Heart left ventricle (tissue), 16 donors: ENCODE measurements at places on chromosomes 13 and 19. TPM values are rescaled to one million over a fixed set of nuclear protein-coding genes. Genes with fewer than 3 reads are reported as not detected.

DNA sequence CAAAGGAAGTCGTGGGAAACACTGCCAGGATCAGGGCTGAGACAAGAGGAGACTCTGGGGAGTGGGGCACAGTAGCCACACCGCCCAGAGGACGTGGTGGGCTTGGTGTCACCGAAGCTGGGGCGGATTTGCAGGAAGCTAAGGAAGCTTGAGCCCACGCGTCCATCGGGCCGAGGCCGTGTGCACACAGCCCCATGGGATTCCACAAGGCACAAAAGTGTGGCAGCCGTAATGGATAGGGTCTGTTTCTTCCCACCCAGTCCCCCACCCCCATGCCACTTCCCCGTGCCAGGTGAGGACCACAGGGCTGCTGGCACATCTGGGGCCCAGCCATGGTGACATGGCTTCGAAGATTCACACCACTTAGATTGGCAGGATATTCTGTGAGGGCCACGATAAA, 153.2 kb upstream of the SPACA7 start:
- no peaks in the 10 kb centered on the region for H3K4me1 ChIP-seq
- H3K27me3 ChIP-seq, result peaks cover 4% of the 10 kb centered on the region
- no peak for DNase-seq
- no peak overlapping the region for H3K4me3 ChIP-seq

- H3K36me3 ChIP-seq, result no peaks in the 10 kb centered on the region
- no peak for DNase-seq
- H3K4me1 ChIP-seq, result no peaks in the 10 kb centered on the region
- no peak overlapping the region for H3K4me3 ChIP-seq
- no peaks in the 10 kb centered on the region for H3K27me3 ChIP-seq
These were observed 11.2 kb downstream of the KRTDAP start for GRCh38 chr19:35478794-35479677.

DNA sequence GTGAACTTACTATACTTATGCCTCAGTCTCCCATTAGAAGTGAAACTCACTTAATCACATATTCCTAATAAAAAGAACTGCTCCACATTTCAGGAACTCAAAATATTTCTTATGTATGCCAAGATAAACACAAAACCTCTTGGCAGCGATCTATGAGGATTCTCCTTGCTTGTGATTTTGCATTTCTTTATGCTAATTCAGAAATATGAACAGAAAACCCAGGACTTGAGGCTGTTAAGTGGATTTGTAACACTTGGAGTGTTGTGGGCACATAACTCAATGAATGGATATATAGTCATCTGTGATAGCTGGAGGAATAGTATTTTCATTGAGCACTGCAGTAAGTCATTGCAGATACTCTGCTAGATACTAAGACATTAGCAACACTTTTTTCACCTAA, 5.6 kb upstream of the KATNAL1 start:
- DNase-seq, result no peak
- H3K36me3 ChIP-seq, result no peaks in the 10 kb centered on the region
- H3K4me3 ChIP-seq, result no peak overlapping the region
- no peaks in the 10 kb centered on the region for H3K27me3 ChIP-seq
- peaks cover 13% of the 10 kb centered on the region for H3K4me1 ChIP-seq

GRCh38 chr19:31725051-31725450, 375.8 kb upstream of the TSHZ3 start:
- no peak overlapping the region for H3K27ac ChIP-seq
- no peaks in the 10 kb centered on the region for H3K4me1 ChIP-seq
- H3K4me3 ChIP-seq, result no peak overlapping the region
- no peaks in the 10 kb centered on the region for H3K27me3 ChIP-seq
- no peak for DNase-seq

GRCh38 chr13:85313761-85314503, 485.3 kb downstream of the SLITRK6 start:
- no peaks in the 10 kb centered on the region for H3K27me3 ChIP-seq
- DNase-seq, result no peak
- no peak overlapping the region for H3K4me3 ChIP-seq
- H3K27ac ChIP-seq, result no peak overlapping the region
- no peaks in the 10 kb centered on the region for H3K36me3 ChIP-seq

- H3K36me3 ChIP-seq, result no peaks in the 10 kb centered on the region
- no peak for DNase-seq
- H3K4me3 ChIP-seq, result no peak overlapping the region
- no peaks in the 10 kb centered on the region for H3K27me3 ChIP-seq
- no peaks in the 10 kb centered on the region for H3K4me1 ChIP-seq
These were observed 72.2 kb downstream of the UFM1 start for GRCh38 chr13:38421590-38422560.

DNA sequence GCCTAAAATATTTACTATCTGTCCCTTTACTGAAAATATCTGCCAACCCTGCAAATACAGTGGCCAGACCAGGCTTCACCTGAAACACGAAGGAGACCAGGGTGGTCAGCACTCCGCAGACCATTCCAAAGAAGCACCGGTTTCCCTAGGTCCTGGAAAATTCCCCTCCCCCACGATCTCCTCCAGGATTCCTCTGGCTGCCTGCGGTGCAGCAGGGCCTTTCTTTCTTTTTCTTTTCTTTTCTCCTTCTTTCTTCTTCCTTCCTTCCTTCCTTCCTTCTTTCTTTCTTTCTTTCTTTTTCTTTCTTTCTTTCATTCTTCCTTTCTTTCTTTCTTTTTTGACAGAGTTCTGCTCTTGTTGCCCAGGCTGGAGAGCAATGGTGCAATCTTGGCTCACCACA, 152.7 kb downstream of the USP12 start:
- no peaks in the 10 kb centered on the region for H3K36me3 ChIP-seq
- no peak overlapping the region for H3K27ac ChIP-seq
- no peaks in the 10 kb centered on the region for H3K27me3 ChIP-seq
- no peak overlapping the region for H3K4me3 ChIP-seq

DNA sequence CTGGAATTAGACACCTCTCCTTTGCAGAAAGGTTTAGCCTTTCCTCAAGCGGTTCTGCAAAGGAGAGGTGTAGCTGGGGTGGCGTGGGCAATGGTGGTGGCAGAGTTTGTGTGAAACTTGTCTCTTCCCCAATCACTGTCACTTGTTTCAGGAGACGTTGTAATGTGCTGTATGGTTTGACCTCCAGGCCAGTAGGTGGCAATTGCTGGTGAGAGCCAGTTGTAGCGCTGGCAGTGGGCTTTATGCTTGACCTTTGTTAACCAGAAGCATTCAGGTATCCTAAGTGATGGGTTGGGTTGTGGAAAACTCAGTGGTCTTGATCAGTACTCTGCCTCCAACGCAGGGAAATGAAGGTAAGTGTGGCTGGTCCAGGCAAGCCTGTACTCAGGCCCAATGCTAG, 12.7 kb upstream of the LILRA5 start:
- no peaks in the 10 kb centered on the region for H3K36me3 ChIP-seq
- peaks cover 35% of the 10 kb centered on the region for H3K27me3 ChIP-seq
- H3K4me1 ChIP-seq, result no peaks in the 10 kb centered on the region
- no peak for DNase-seq
- H3K4me3 ChIP-seq, result no peak overlapping the region
- no peak overlapping the region for H3K27ac ChIP-seq

- no peak overlapping the region for H3K4me3 ChIP-seq
- H3K36me3 ChIP-seq, result peaks cover 7% of the 10 kb centered on the region
- no peak overlapping the region for H3K27ac ChIP-seq
- peak; percentile 58 for DNase-seq
- no peaks in the 10 kb centered on the region for H3K4me1 ChIP-seq
These were observed 22.4 kb upstream of the C13orf46 start for GRCh38 chr13:113996081-113996911.

DNA sequence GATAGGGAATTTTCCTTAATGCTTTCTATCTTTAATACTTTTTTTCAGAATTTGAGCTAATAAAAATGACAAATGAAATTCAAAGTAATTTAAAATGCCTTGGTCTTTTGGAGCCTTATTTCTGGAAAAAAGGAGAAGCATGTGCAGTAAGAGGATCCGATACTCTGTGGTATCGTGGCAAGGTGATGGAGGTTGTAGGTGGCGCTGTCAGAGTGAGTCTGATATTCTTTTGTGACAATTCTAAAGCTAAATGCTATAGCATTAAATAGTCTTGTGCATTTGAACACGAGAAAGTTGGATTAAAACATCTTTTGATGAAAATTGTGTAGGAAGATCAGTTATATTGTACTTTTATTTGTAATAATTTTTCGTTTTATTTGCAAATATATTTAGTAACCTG, 95.0 kb downstream of the RNF17 start:
- no peak for DNase-seq
- H3K4me3 ChIP-seq, result no peak overlapping the region
- H3K4me1 ChIP-seq, result no peaks in the 10 kb centered on the region

LIN37 gene
- 5.8 TPM for total RNA-seq

NLRP4 gene
- not detected for total RNA-seq

NCAN gene
- total RNA-seq, result not detected

ZNF132 gene
- 5.5 TPM for total RNA-seq

KCNRG gene
- total RNA-seq, result not detected
